ENCODE measurements at places on chromosomes 5 and 9.

DNA sequence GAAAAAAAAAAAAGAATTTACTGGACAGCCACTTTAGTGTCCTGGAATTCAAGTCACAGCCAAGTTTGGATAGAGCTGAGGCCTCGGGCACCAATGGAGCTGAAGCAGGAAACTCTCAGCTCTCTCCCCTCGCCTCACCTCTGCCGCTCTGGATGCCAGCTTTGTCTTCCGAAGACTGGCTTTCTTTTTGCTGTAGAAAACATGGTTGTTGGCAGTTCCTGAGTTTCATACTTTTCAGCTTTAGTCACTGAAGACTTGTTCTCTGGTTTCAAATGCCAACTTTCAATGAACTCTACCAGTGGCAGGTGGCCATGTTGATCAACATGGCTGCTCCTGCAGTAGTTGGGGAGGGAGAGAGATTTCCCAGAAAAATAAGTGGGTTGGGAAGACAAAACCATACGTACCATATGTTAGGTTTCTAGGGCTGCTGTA is 142.2 kb downstream of the SNX18 start:
- no peak for DNase-seq

- DNase-seq, result no peak
These were observed 51.0 kb upstream of the NFIL3 start for GRCh38 chr9:91474656-91475055.

GRCh38 chr9:35702696-35703095 is 13.0 kb upstream of the TPM2 start:
- no peak for DNase-seq

DNA sequence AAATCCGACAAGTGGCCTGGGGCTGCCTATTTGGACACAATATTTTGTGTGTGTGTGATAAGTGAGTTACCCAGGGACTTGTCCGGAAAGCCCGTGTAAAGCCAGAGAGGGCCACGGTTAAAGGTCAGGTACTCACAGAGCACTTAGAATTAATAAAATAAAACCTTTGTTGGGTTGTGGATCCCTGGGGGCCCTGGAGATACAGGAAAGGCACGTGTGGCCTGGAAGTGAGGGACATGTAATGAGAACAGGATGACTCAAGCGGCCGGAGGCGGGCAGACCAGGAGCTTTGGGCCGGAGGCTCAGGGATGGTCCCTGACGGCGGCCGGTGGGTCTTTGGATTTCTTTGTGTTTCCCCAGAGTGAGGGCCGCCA is 1.0 kb downstream of the DMRT2 start:
- no peak for DNase-seq

DNA sequence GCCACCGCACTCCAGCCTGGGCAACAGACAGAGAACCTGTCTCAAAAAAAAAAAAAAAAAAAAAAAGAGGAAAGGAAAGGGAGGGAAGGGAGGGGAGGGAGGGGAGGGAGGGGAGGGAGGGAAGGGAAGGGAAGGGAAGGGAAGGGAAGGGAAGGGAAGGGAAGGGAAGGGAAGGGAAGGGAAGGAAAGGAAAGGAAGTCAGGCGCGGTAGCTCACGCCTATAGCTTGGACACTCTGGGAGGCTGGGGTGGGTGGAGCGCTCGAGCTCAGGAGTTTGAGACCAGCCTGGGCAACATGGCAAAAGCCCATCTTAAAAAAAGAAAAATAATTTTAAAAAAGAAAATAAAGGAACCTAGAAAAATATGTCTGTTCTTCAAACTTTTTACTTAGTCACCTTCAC is 56.0 kb upstream of the CER1 start:
- DNase-seq, result no peak

- no peak for DNase-seq
These were observed 73.1 kb downstream of the MAST4 start for GRCh38 chr5:66669086-66669861.

DNA sequence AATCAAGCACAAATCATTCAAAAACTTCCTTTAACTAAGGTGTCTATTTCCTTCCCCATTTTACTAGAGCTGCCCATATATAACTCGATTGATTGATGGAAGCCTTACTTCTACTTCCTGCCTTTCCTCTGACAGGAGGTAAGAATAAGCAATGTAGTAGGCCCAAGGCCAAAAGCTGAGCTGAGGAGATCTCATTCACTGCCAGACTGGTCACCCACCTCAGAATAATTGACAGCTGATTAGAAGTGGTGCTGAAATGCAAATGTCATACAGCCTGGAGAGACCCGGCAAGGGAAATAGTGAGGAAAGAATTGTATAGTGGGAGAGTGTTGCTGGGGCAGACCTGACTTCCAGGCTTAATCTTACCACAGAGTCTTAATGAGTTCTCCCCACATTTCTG is 239.9 kb downstream of the SAXO1 start:
- DNase-seq, result no peak

Measured in progenitor cell of endocrine pancreas (in vitro differentiated cells).